ENCODE measurements at places on chromosomes 7 and 10. TPM values are rescaled to one million over a fixed set of nuclear protein-coding genes. Genes with fewer than 3 reads are reported as not detected.

DNA sequence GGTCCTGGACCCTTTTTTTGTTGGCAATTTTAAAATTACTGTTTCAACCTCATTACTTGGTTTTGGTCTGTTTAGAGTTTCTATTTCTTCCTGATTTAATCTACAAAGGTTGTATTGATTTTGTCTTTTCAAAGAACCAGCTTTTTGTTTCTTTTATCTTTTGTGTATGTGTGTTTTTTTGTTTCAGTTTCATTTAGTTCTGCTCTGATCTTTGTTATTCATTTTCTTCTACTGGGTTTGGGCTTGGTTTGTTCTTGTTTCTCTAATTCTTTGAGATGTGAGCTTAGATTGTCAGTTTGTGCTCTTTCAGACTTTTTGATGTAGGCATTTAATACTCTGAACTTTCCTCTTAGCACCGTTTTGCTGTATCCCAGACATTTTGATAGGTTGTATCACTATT lies 8.5 kb upstream of the MRPS33 start:
- no peak for DNase-seq

INA gene
- total RNA-seq: not detected

HMX2 gene
- not detected for total RNA-seq

GRCh38 chr7:6057316-6058129 lies 26.3 kb downstream of the ANKRD61 start:
- DNase-seq: no peak

GRCh38 chr7:78780560-78780959 lies 672.9 kb downstream of the MAGI2 start:
- no peak for DNase-seq

DNA sequence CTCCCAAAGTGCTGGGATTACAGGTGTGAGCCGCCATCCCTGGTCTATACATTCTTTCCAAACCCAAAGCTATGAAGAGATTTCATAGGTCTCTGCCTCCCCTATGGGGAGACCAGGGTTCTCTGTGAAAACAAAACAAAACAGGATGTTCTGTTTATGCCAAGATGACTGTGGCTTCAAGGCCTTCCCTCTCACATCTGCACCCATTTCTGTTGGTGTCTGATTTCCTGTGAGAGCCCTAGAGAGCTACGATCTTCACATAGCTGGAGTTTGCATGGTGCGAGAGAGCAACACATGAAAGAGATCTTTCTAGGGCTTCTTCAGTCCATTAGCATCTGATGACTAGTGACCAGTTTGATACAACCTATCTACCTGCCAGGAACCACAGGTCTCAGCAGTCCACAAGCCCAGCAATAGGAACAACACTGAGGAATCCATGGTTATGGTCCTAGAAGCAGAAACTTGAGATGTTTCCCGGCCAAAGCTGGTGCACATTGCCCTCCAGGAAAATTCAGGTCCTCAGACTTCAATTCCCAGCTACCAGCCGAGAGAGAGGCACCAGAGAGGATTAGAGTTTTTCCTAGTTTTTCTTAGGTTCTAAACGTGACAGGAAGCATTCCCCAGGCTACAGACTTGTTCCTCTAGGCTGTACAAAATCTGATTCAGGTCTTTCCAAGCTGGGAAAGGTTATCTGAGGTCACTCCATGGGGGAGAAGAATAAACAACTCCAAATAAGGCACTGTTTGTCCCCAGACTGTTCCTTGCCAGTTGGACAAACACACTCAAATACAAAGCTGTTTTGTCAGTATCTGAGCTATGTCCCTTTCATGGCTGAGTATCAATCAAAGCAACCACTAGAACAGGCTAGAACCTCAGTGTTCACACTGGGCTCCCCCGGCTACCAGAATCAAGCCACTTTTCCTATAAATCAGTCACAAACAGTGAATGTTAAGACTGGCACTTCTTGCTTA lies 259.7 kb downstream of the CALN1 start:
- DNase-seq: no peak

- DNase-seq: no peak
Measured at GRCh38 chr7:18762189-18762588, 266.6 kb downstream of the HDAC9 start.

DNA sequence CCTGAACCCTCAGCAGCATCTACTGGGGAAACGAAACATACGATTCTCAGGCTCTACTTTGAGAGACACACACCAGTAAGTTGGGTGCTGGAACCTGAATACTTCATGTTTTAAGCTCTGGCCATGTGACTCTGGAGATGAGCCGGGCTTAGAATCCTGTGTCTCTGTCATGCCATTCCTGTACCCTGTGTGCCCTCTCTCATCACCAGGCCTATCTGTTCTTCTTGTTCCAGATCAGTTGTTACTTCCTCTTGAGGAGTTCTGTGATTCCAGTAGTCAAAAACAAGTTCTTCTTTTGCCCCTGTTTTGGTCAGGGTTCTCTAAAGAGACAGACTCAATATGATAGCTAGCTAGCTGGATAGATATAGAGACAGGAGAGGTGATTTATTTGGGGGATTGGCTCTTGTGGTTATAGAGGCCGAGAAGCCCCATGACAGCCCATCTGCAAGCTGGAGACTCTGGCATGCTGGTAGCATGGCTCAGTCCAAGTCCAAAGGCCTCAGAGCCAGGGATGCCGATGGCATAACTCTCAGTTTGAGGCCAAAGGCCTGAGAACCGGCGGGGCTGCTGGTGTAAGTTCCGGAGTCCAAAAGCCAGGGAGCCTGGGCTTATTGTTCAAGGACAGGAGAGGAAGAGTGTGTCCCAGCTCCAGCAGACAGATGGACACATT lies 54.3 kb downstream of the CHN2 start:
- DNase-seq: no peak

DNA sequence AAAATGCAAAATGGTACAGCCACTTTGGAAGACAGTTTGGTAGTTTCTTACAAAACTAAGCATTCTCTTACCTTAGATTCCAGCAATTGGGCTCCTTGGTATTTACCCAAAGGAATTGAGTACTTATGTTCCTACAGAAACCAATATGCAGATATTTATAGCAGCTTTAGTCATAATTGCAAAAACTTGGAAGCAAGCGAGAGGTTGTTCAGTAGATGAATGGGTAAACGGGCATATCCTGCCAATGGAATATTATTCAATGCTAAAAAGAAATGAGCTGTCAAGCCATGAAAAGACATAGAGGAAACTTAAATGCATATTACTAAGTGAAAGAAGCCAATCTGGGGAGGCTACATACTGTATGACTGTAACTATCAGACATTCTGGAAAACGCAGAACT lies 926.7 kb downstream of the TYW1 start:
- no peak for DNase-seq

- DNase-seq: no peak
Measured at GRCh38 chr10:88478256-88478655, 104.9 kb downstream of the RNLS start.

DNA sequence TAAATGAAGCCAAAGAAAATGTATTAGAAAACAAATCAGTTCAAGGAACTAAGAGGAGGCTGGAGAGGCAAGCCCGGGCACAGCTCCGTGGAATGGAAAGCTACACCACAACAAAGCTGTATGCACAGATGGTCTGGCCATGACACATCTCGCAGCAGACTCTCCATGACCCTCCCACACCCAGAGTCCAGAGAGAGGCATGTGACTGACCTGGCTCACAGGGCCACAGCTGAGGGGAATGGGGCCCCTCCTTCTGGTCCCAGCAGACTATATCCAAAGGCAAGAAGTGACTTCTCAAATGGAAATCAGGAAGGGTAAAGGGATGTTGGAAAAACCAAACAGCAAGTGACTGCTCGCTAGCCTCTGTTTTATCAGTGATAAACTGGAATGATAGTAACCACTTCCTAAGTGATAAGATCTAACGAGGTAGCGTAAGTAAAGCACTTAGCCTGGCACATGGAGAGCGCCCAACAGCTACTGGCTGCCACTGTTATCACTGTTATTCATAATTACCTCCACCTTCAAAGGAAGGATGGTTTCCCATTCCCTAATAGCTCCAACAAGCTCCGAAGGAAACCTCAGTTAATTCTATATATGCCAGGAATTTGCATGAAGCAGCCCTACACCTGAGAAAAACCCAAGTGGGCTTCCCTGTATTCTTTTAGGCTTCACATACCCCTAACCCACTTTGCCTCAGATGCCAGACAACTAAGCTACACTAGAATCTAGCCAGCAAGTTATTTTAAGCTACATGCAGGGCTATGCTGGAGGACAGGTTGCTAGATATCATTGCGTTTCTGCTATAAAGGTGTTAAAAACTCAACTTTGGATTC lies 8.4 kb downstream of the OSBPL3 start:
- DNase-seq: peak; percentile 12

DNA sequence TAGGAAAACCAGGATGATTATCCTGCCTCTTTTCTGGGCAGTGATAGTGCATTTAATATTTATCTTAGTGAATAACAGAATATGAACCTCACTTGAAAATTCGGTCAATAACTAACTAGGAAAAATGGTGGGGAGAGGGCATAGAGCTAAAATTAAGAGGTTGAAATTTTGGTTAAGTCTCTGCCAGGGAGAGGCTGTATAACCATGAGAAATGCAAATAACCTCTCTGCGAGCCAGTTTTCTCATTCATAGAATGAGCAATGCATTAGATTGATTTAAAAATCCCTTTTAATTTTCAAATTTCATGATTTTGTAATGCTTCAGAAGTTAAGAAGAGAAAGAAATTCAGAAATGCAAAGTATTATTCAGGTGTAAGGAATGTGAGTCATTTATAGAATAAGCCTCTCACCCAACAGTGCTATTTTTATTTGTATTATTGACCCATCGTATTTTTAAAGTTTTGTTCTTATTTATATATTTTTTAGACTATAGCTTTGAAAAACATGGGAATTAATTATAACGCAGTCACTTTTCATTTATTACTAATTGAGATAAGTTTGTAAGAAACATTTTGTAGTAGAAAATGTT lies 104.7 kb downstream of the PHF14 start:
- DNase-seq: no peak

DNA sequence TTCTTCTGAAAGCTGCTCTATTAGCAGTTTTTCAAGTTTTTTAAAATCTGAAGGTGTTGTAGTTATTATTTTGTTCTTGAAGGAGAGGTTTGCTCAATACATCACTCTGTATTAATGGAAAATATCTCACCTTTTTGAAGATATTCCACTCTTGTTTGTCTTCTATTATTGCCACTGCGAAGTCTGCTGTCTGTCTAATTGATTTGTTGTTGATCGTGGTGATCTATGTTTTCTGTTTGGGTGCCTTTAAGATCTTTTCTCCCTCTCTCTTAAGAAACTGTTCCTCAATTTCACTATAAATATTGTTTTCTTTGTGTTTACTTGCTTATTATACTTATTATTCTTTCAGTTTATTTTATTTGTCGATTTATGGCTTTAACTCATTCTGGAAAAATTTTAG lies 64.9 kb upstream of the FZD8 start:
- DNase-seq: no peak

GRCh38 chr10:70498970-70499835 lies 20.6 kb downstream of the PALD1 start:
- no peak for DNase-seq

GRCh38 chr10:29379208-29379607 lies 90.3 kb downstream of the LYZL1 start:
- DNase-seq: no peak

- DNase-seq: no peak
Measured at GRCh38 chr10:117503244-117504205, 39.0 kb upstream of the EMX2 start.

CCDC3 gene
- 25.1 TPM for total RNA-seq

DNA sequence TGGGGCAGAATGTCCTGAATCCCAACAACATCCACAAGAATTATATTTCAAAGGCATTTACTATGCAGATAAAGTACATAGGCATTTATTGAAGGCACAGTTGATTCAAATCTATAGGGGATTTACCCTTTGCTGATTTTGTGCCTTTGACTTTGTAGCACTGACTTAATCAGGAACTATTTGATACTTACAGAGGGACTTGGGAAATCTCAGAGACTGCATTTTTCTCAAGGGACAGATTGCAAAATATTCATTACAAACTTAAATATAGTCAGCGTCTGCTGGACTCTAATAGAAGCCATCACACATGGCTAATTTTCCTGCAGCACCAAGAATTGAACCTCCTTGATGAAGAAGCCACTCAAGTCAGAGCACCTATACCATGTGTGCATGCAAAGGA lies 44.9 kb downstream of the FAS start:
- DNase-seq: no peak

GRCh38 chr7:121741896-121742295 lies 131.1 kb upstream of the PTPRZ1 start:
- no peak for DNase-seq

- DNase-seq: no peak
Measured at GRCh38 chr10:18777258-18777657, 118.0 kb downstream of the ARL5B start.

NPFFR1 gene
- not detected for total RNA-seq

Measured in gastrocnemius medialis (tissue), 4 donors.